Activated naive CD4-positive, alpha-beta T cell treated with anti-CD3 and anti-CD28 coated beads, Interleukin-2, amount 50 U/mL, for 72 hours (primary cell): ENCODE measurements at places on chromosomes 1 and 21. TPM values are rescaled to one million over a fixed set of nuclear protein-coding genes. Genes with fewer than 3 reads are reported as not detected.

GRCh38 chr1:82160903-82161302 lies 360.2 kb downstream of the ADGRL2 start:
- DNase-seq = no peak

Gene YIPF1
- total RNA-seq = 21.8 TPM

DNA sequence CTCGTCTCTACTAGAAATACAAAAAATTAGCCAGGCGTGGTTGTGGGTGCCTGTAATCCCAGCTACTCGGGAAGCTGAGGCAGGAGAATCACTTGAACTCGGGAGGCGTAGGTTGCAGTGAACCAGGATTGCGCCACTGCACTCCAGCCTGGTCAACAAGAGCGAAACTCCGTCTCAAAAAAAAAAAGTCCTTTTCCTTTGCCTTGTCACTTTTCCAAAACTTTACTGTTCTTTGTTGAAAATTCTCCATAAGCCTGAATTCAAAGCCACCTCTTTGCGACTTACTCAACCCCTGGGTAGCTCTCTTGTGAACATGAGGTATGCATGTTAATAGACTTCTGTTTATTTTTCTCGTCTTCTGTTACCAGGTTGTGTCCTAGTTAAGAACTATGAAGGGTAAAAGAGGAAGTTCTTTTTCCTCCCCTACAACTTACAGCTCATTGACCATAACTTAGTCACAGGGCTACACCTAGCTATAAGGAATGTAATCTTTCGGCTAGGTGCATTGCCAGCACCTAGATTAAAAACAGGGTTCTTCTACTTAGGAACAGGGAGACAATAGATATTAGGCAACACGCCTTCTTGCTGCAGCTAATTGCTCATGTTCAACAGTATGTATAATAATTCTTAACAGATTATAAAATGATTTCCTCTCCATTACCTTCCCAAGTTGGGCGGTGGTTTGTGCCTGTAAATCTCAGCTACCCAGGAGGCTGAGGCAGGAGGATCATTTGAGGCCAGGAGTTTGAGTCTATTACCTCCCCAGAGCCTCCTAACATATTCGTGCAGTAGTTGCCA lies 40.9 kb downstream of the PTAFR start:
- DNase-seq = no peak

- no peak for DNase-seq
Measured at GRCh38 chr1:204171751-204172178, 5.6 kb upstream of the REN start.

Gene PDZK1IP1
- not detected for total RNA-seq

Gene PCAT6
- total RNA-seq = not detected

DNA sequence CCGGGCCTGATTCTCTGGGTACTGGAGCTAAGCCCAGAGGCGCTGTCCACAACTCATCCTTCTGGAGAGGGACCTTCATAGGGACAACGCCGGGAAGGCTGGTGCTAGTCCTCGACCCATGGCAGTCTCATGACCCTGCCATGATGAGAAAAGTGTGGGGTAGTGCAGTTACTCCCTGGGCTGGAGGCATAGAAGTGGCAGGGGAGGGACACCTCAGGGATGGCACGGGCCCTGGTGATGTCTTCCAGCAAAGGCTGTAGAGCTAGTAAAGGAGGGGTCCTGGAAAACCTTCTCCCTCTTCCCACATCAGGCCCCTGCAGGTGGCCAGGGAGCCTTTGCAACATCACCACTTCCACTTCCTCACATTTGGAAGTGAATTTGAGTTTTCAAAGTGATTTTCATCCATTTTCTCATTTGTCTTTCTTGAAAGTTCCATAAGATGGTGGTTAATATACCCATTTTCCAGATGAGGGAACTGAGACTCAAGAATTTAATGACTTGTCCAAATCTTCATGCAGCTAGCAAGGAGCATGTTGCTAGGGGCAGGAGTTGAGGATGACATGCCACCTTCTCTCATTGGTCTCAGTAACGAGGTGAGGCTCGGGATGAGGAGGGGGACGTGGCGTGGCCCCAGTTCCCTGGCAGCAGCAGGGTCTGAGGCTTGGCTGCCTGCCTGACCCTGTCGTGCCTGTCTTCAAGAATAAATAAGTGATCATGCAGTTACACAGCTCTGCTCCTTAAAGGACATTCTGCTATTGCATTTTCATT lies 3.3 kb upstream of the GOLT1A start:
- DNase-seq = no peak

GRCh38 chr21:35024071-35024420 lies 25.1 kb downstream of the RUNX1 start:
- DNase-seq = no peak

DNA sequence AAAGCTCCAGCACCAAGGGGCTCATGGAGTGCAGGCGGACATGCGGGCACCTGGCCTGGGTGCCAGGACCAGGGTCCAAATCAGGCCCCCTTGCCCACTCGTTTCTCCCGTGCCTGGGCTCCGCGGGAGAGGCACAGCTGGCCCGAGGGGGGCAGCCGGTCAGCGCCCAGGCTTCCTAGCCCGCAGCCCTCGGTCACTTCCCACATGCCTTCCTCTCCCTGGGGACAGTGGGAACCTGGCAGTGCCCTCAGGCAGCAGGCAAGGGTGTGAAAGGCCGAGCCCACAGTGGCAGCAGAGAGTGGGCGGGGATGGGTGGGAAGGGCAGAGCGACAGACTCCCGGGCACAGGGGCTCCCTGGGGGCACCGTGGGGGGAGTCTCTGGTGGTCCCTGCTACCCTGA lies 69.8 kb downstream of the MEGF6 start:
- no peak for DNase-seq

- DNase-seq = no peak
Measured at GRCh38 chr1:74412244-74412643, 100.2 kb downstream of the LRRC53 start.

Gene USH2A
- total RNA-seq = not detected

Gene RGS1
- 9.0 TPM for total RNA-seq
